ENCODE measurements at places on chromosomes 7 and 10. TPM values are rescaled to one million over a fixed set of nuclear protein-coding genes. Genes with fewer than 3 reads are reported as not detected.

Gene NPTX2
- 0.96 TPM for total RNA-seq

Gene CCNY
- 29.5 TPM for total RNA-seq

Gene SFTPA1
- not detected for total RNA-seq

Gene SH2D4B
- total RNA-seq, result not detected

Gene NME8
- total RNA-seq, result not detected

Gene PKD2L1
- total RNA-seq, result not detected

Gene LRIT1
- total RNA-seq, result not detected

Gene TFR2
- total RNA-seq, result 0.64 TPM

Gene OR13A1
- 0.08 TPM for total RNA-seq

Gene TASOR2
- total RNA-seq, result 35.6 TPM

Gene WNT16
- total RNA-seq, result not detected

Gene FFAR4
- not detected for total RNA-seq

Gene EMX2
- not detected for total RNA-seq

Gene PDLIM1
- total RNA-seq, result 52.5 TPM

Gene PCLO
- total RNA-seq, result 0.96 TPM

Gene COL17A1
- total RNA-seq, result 1.0 TPM

Gene GHITM
- total RNA-seq, result 159 TPM

Gene IGFBP1
- total RNA-seq, result not detected

Gene AKR1E2
- total RNA-seq, result 2.7 TPM

Gene MOGAT3
- not detected for total RNA-seq

All from epithelial cell of alveolus of lung (primary cell).